ENCODE measurements at places on chromosomes 12 and 14.

GRCh38 chr14:87152693-87153092 lies 840.3 kb downstream of the GALC start:
- no peak for DNase-seq

GRCh38 chr12:1690578-1691122 lies at the start of gene ADIPOR2:
TSS of gene ADIPOR2 (plus strand) at chr12:1691070. CDS start at chr12:1754344, 63,274 bp downstream.
- DNase-seq: peak; percentile 85

- DNase-seq: no peak
Measured at GRCh38 chr12:1533205-1533601, 61.2 kb downstream of the FBXL14 start.

- DNase-seq: no peak
Measured at GRCh38 chr12:49954863-49955830, 4.6 kb downstream of the AQP2 start.

DNA sequence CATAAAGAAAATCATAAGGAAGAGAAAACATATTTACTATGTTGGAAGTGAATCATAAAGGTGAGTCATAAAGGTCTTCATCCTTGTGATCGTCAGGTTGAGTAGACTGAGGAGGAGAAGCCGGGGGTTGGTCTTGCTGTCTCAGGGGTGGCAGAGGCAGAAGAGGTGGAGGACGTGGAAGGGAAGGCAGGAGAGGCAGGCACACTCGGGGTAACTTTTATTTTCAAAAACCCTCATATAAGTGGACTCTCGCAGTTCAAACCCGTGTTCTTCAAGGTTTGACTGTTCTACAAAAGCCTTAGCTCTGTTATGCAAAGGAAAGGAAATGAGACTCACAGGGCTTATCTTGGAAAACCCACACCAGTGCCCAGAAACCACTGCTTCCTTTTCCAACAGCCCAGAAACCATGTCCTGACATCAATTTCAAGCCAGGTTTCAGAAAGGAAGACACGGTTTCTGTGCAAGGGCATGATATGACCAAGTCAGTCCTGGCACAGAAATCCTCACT lies 14.0 kb downstream of the SMCO2 start:
- no peak for DNase-seq

DNA sequence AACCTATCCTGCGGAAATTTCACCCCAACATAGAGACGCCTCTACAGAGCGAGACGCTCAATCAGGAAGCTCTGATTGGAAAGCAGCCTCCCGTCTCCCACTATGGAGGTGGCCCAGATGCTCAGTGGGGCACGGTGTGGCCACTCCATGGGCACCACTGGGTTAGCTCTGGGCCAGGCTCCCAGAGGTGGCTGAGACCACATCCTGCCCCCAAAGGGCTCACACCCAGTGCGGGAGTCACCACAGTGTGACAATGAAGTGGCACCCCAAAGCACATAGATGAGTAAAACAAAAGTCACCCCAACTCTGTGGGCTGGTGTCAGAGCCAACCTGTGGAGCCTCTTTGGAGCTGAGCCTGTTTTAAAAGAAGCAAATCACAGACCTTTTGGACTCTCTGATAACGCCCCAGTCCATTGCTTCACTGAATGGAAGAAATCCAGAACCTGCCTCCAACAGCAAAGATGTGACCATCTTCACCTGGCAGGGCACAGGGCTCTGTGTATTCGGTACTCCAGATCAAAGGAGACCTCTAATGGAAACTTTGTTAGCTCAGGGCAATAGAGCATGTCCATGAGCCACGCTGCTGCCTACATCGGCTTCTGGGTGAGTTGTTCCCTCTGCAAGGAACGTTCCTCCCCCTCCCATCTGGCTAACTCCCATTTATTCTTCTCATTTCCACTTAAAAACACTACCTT lies 19.6 kb downstream of the CLMN start:
- no peak for DNase-seq

GRCh38 chr12:128807161-128807724 lies 16.5 kb downstream of the SLC15A4 start:
- DNase-seq: no peak

- no peak for DNase-seq
Measured at GRCh38 chr14:104116288-104116755, 22.1 kb upstream of the KIF26A start.

- no peak for DNase-seq
Measured at GRCh38 chr12:116876151-116876869, 4.9 kb downstream of the HRK start.

DNA sequence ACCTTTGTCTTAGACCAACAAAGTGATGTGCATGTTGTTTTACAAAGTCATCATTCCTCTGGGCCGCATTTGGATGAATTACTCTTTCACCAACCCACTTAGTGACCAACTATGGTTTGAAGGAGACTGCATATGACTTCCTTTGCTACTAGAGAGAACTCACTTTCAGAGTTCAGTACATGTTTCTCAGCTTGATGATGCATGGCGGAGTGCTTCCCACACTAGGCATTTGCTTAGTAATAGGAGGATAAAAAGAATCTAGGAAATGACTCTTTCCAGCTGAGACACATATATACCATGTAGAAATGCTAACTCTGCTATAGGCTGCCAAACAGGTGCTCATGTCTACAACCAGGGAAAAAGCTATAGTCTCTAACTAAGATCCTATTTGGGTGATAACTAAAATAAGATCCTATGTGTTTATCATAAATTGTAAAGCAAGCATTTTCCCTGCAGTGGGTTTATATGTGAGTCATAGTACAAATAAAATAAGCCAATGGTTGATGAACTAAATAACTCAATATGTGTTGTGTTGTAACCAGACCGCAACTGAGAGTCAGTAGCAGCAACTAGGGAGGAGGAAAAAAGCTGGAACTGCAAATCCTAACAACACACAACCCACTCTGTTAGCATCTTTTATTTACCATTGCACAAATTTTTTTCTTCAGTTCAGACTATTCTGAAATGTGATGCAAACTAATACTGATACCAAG lies 87.2 kb downstream of the TSPAN8 start:
- DNase-seq: no peak

GRCh38 chr12:40063414-40063813 lies 42.5 kb downstream of the SLC2A13 start:
- no peak for DNase-seq

- no peak for DNase-seq
Measured at GRCh38 chr12:106527356-106527755, 55.4 kb upstream of the RFX4 start.

GRCh38 chr12:94848966-94849365 lies 154.5 kb downstream of the NDUFA12 start:
- no peak for DNase-seq

DNA sequence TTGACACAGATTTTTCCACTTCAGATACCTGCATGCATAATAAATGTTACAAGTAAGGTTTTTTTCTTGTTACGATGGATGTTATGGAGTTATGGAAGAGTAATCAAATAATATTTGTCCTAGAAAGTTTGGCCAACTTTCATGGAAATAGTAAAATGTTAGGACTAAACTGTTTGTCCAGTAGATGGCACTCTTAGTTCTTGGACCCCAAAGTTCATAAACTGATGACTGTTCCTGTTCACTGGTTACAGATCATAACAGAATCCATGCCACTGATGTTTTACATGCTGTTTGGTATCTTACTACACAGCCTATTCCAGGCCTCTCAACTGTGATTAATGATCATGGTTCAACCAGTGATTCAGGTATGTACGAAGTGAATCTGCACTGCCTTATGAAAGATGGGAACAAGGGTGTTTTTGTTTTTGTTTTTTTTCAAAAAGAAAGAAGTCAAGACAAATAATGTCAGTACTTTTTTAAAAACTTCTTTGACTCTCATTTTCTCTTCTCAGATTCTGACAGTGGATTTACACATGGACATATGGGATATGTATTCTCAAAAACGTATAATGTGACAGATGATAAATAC lies 48.8 kb upstream of the SLCO1C1 start:
- no peak for DNase-seq

- DNase-seq: no peak
Measured at GRCh38 chr14:89447182-89447944, 30.3 kb upstream of the FOXN3 start.

GRCh38 chr12:23066095-23066494 lies 441.1 kb downstream of the ETNK1 start:
- no peak for DNase-seq
